Sciatic nerve (tissue), 2 donors: ENCODE measurements at places on chromosomes 4 and X. TPM values are rescaled to one million over a fixed set of nuclear protein-coding genes. Genes with fewer than 3 reads are reported as not detected.
A peak's percentile ranks its signal among the peaks of the same experiment; 100 is the strongest.

GRCh38 chr4:113445286-113445685, 316.3 kb downstream of the CAMK2D start:
- DNase-seq, result peak; percentile 65

- DNase-seq, result no peak
Measured at GRCh38 chr4:109094056-109094455, 208.4 kb downstream of the COL25A1 start.

- DNase-seq, result no peak
Measured at GRCh38 chr4:41303372-41304118, 46.8 kb downstream of the UCHL1 start.

KCTD8 gene
- total RNA-seq, result 0.45 TPM

DNA sequence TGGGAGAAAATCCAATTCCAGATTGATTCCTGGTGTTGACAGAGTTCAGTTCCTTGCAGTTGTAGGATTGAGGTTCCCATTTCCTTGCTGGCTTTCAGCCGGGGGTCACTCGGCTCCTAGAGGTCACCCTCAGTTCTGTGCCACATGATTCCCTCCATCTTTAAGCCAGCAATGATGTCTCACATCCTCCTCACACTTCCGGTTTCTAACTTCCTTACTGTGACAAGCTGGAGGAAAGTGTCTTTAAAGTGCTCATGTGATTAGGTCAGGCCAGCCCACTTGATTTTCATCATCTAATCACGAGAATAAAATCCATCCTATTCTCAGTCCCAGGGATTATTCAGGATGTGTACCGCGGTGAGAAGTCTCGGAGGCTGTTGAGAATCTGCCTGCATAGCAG, 19.4 kb upstream of the SMIM31 start:
- no peak for DNase-seq

- DNase-seq, result no peak
Measured at GRCh38 chr4:164701665-164702064, 52.3 kb upstream of the SMIM31 start.

GRCh38 chrX:64093761-64094160, 111.7 kb downstream of the AMER1 start:
- DNase-seq, result no peak

DNA sequence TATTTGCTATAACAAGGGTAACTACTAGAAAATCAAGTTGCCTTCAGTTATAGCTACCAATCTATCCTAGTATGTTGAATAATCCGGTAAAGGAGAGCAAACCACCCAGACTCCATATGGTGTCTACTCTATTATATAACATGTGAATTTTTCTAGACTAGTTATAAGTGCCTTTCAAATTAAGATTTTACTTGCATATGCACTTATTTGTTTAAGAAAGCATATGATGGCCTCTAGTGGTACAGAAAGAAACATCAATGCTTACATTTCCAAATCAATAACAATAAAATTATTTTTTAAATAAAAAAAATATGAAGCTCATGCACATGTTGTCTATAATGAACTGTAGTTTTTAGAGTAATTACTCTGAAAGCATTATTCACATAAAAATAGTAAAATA, 1516.4 kb upstream of the PABPC4L start:
- DNase-seq, result no peak
